Stimulated activated naive CD8-positive, alpha-beta T cell treated with anti-CD3 and anti-CD28 coated beads, Interleukin-15, Interleukin-2, amounts not matched to agents 100 U/mL and 50 U/mL, for 24 hours (primary cell): ENCODE measurements at places on chromosomes 2 and 18.
A peak's percentile ranks its signal among the peaks of the same experiment; 100 is the strongest.

- DNase-seq, result peak; percentile 9
Measured at GRCh38 chr18:5894611-5895298, 567 bp downstream of the TMEM200C start.

- DNase-seq, result no peak
Measured at GRCh38 chr2:222568865-222569264, 87.0 kb downstream of the FARSB start.

GRCh38 chr2:234447963-234448362 lies 48.9 kb downstream of the ARL4C start:
- no peak for DNase-seq

- no peak for DNase-seq
Measured at GRCh38 chr2:197239434-197239833, 71.1 kb downstream of the ANKRD44 start.

GRCh38 chr2:85326406-85327159 lies 1.2 kb downstream of the TGOLN2 start:
- peak; percentile 47 for DNase-seq

DNA sequence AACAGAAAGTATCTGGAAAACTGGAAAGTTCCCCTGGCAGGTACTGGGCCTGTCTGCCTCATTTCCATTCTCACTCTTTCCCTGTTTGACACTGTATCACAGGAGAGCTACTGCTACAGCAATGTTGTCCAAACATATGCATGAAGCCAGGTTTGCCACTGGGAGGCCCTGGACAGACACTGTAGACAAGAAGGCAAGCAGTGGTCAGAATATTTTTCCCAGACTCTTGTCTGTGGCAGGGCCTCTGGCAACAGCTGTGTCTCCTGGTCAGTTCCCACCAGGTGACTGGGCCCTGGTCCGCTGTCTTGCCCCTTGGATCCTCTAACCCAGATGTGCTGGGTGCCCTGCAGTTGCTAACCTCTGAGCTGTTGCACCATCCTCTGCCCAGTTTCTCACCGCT lies 178.9 kb upstream of the FANCL start:
- no peak for DNase-seq

GRCh38 chr2:233556881-233557736 lies 9.5 kb downstream of the USP40 start:
- DNase-seq, result peak; percentile 5

GRCh38 chr18:49728542-49728941 lies 84.8 kb downstream of the ACAA2 start:
- peak; percentile 62 for DNase-seq

GRCh38 chr2:145757503-145758246 lies 1237.8 kb upstream of the ZEB2 start:
- no peak for DNase-seq

- no peak for DNase-seq
Measured at GRCh38 chr18:37716106-37716735, 150.6 kb upstream of the CELF4 start.

DNA sequence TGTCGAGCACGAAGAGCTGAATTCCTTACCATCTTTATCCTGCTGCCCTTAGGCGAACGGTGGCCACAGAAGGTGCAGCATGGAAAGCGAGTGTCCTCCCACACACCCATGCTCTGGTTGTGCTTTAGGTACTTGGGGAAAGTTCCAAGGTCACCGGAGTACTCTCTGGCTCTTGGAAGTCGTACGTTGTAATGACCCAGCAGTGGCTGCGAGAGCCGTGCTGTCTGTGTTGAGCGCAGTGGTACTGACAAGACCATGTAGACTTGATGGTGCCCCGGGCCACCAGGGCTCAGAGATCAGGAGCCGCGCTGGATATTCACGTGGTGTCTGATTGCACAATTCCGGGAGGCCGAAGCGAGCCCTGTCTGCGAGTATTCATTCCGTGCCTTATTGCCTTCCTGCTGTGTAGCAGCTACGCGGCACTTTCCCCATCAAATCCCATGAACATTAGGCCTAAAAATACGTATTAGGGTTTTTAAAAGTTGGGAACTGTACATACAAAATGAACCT lies 222.0 kb downstream of the ZNF516 start:
- DNase-seq, result no peak

DNA sequence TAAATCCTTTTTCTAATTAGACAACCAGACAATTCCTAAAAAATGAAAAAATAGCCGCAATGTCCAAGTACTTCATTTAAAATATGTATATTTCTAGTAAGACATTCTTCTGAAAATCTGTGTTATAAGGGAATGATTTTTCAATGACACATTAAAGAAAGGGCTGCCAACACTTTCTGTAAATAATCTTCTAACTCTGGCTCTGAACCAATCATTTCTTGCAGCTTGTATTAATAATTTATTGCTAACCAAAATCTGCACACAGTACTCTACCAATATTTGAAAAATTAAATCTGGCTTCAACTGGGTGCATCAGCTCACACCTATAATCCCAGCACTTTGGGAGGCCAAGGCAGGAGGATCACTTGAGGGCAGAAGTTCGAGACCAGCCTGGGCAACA lies 8.3 kb downstream of the NFU1 start:
- DNase-seq, result no peak

DNA sequence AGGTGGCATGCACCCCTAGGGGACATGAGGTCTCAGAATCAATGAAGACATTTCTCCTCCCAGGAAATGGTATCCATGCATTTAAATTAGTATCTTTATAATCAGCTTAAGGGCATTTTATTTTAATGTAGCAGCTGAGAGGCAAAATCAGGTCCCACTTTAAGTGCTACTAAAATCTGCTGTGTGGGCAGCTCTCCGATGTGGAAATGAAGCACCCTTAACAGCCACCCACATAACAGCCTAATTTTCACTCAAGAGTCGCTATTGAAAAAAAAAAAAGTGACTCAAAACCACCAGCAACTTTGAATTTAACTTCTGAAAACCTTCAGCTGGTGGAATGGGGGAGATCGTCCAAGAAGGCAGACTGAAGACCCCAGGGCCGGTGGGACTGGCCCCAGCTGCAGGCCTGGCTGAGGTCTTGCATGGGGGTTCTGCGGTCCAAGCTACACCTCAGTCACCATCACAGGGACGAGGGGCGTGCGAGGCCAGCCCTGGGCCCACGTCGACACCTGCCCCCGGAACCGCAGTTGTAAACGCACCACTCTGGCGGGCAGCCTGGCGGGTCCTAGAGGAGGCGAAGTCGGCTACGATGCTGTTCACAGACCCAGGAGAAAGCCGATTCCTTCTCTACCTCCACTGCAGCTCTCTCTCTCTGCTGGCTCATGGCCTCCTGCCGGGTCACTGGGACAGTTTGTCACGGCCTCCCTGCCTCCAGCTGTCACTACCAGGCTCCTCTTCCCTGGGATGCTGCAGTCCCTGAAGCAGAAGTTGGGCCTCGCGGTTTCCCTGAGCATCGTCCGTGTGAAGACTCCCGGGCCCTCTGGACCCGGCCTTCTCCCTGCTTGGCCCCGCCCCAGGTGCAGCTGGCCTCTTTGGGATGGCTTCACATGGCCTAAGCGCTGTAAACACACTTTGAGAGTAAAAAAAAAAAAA lies 111.9 kb downstream of the KCNF1 start:
- no peak for DNase-seq
